ENCODE measurements at places on chromosomes 3 and 15.

- DNase-seq: no peak
These were observed 230.4 kb downstream of the ADAMTS17 start for GRCh38 chr15:100111125-100112060.

DNA sequence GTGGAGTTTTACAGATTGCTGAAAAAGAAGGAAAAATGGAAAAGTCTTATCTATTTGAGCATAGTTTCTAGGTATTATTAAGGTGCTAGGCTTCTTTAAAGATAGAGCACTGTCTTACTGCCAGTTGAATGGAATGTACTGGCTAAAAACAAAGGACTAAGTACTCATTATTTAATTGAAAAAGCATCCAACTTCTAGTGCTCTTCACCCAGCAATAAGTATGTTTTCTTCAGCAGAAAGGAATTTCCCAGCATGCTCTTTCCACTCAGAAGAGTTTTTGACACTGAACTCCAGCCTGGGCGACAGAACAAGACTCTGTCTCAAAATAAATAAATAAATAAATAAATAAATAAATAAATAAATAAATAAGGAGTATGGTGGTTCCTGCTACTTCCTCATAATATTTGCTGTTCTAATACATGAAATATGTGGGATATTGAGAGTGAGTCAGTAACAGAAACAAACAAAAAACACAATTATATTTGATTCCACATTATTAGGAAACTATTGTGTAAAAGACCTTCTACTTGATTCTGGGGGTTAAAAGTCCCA is 70.6 kb downstream of the ATP13A4 start:
- DNase-seq: no peak

DNA sequence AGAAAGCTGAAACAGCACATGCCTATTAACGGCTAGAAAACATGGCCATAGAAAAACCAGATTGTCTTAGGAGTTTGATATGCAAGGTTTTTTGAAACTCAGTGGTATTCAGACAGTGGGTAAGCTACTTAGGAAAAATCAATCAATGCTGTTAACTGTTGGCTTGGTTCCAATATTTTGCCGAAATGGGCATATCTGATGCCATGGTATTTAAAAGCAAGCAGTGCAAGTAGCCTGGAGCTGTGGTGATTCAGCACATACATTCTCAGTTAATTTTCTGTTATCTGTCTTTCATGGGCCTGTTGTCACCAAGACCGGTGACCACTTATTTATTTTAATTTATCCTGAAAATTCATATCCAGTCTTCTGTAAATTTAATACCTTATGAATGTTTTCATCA is 17.3 kb upstream of the SUCNR1 start:
- no peak for DNase-seq

- DNase-seq: no peak
These were observed 13.6 kb downstream of the ARL6 start for GRCh38 chr3:97778152-97778551.

- no peak for DNase-seq
These were observed 1.2 kb upstream of the SECISBP2L start for GRCh38 chr15:49047456-49047855.

- DNase-seq: no peak
These were observed 1072.7 kb downstream of the EPHA3 start for GRCh38 chr3:90180096-90180495.

GRCh38 chr3:5735896-5736295 is 548.4 kb downstream of the EDEM1 start:
- no peak for DNase-seq

DNA sequence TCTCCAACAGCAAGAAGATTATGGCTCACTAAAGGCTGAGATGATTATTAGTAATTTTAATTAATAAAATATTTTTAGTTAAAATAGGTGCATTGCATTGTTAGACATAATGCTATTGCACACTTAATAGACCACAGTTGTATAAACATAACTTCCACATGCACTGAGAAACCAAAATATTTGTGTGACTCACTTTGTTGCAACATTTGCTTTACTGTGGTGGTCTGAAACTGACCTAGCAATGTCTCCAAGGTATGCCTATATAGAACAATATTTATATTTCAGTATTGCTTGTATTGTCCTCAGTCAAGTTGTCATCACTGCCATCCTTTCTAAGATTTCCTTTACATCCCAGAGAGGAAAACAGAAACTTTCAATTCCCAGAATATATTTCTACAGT is 1215.2 kb downstream of the SI start:
- DNase-seq: no peak

DNA sequence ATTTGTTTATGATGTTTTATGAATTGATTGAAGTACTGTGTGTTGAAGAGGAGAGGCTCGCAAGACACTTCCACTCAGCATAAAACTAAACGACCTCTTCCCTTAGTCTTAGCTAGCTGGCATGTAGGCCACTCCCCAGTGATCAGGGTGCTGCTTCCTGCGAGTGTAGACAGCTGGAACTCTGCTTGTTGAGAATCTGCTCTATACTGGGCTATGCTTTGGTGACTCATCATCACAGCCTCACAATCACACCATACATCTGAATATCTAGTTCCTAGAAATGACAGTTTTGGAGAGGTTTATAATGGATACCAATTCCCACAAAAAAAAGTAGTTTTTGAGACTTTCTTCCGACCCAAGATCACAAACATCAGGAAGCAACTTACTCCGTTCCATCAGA is 1.5 kb upstream of the SLC24A5 start:
- DNase-seq: no peak

DNA sequence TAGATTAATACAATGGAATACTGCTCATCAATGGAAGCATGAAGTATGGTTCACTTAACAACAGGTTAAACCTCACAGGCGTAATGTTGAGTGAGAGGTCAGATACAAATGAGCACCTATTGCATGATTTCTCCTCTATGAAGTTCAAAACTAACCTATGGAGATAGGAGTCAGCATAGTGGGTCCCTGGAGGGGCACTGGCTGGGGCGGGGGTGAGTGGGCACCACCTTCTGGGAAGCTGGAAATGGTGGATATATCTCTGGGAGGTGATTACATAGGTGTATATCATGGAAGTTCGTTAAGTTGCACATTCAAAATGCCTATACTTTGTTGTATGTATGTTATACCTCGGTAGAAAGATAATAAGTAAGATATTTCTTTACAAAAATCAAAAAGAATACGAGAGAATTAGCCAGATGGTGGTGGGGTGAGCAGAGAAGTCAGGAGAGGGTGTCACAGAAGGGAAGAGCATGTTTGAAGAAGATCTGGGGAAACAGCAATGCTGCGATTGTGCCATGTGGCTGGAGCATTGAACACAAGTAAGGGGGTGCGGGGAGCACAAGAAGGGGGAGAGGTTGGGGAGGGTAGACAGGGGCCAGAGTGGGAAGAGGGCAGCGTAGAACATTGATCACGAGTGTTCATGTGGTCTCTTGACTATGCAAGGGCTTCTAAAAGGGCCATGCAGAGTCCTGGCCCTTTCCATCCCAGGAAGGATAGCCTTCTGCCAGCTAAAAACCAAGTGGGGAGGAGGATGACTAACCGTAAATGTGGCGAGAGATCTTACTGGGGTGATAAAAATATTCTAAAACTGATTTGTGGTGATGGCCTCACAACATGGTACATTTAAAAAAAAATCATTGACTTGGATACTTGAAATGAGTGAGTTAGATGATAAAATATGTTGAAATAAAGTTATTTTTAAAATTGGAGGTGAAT is 30.2 kb downstream of the ITGA11 start:
- no peak for DNase-seq

GRCh38 chr3:56970461-56970879 is 90.0 kb upstream of the SPATA12 start:
- peak; percentile 25 for DNase-seq

- no peak for DNase-seq
These were observed 75.6 kb downstream of the DTWD1 start for GRCh38 chr15:49696433-49696832.

DNA sequence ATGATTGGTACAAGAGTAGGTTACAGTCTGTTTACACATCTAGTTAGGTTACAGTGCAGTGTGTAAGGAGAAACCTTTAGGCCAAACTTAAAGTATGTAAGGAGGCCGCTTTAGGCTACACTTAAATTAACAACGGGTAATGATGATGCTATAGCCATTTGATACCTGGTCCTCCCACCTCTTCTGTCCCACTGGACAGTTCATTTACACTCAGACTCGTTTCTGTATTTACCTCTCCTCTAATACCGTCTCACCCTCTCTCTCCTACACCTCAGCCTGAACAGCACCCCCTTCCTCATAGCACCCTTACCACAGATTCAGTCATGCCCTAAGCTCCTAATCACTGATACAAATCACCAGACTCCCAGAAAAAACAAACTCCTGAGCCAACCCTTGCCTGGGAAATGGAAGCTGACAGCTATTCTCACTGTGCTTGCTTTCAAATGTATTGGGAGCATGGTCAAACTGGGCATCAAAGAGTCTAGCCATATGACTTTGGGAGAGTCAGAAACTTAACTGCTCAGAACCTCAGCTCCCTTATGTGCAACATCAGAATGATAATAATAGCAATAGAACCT is 241.3 kb upstream of the SETMAR start:
- DNase-seq: no peak

DNA sequence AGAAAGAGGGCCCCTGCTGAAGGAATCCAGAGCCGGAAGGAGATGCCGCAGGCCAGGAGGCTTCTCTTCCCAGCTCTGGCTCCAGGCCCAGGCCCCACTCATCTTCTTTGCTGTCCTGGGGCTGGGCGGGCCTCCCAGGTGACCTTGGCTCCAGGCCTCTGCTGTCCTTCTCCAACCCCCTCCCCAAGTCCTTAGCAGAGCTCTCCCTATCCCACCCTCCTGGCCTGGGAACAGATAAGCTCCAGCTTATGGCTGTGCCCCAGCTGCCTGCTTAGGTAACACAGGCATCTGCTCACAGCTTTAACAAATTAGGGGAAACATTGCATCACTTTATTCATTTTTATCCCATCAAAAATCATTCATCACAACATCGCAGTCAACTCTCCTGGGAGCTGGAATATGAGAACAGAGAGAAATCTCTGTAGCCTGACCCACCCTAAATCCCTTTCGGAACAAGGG is 86.9 kb downstream of the SEMA5B start:
- no peak for DNase-seq

All from hematopoietic multipotent progenitor cell treated with erythropoietin and hydrocortisone succinate and interleukin-3 and kit ligand, for 6 days (in vitro differentiated cells).